Fibroblast of the conjunctiva (primary cell): ENCODE measurements at places on chromosomes 7 and 10.

DNA sequence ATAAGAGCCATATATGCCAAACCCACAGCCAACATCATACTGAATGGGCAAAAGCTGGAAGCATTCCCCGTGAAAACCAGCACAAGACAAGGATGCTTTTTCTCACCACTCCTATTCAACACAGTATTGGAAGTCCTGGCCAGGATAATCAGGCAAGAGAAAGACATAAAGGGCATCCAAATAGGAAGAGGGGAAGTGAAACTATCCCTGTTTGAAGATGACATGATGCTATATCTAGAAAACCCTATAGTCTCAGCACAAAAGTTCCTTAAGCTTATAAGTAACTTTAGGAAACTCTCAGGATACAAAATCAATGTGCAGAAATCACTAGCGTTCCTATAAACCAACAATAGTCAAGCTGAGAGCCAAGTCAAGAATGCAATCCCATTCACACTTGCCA lies 23.8 kb upstream of the STARD3NL start:
- no peak for DNase-seq

DNA sequence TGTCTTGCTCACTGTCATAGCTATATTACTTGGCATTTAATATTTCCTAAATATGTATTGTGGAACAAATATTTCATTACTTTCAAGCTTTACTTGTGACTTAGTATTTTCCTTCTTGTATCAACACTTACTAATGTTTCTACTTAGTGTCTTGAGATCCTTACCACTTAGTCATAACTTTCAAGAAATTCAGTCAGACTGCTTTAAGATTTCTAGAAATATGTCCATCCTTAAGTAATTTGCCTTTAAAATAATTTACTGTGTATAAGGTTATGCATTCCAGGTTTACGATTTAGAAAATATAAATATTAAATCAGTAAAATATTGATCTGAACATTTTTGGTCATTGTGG lies 87.3 kb upstream of the CSTF2T start:
- DNase-seq: no peak

DNA sequence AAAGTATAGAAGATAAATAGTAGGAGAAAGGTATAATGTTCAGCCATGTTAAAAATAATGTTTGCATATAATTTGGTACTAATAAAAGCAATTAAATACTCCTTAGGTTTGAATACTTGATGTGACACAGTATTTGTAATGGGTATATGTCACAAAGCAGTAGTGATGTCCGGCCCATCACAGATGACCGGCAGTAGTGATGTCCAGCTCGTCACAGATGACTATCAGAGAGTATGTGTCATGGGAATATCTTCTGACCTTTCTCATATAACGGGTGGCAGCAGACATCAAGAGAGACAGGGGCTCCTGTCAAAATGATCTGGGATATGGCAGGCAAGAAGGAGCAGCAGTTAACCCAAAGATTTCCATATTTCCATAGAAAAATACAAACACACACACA lies 477.4 kb upstream of the KLF6 start:
- DNase-seq: no peak

DNA sequence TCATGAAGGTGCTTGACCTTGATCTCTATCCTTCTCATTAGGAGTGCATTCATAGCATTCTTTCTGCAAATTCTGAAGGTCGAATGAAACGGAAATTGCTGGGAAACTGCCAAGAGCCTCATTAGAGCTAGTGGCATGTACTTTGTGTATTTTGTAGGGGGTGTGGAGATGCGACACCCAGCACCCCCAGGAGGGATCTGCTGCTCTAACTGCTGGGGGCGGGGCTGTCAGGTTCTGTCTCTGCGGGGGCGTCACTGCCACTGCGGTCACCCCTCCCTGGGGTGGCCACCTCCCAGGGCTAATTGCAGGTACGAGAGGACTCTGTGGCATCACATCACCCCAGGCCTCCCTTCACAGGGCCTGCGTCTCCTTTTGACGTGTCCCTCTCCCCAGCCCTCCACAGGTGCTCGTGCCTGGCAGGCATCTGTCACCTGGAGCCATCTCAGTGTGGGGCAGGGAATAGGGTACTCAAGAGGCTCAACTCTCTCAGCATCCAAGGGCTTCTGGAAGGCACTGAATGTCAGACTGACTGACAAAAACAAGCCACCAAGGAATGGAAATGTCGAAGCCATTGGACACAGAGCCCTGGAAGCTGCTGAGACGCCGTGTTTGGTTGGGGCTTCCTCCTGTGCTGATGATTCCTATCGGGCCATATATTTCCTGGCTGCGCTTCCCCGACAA lies 151.1 kb downstream of the ACTR3B start:
- no peak for DNase-seq

GRCh38 chr7:7957513-7957912 lies 11.1 kb upstream of the GLCCI1 start:
- no peak for DNase-seq

- DNase-seq: no peak
Observed at GRCh38 chr10:60338786-60339185, 50.9 kb downstream of the ANK3 start.

- no peak for DNase-seq
Observed at GRCh38 chr7:39950473-39951225, 593 bp downstream of the CDK13 start.

DNA sequence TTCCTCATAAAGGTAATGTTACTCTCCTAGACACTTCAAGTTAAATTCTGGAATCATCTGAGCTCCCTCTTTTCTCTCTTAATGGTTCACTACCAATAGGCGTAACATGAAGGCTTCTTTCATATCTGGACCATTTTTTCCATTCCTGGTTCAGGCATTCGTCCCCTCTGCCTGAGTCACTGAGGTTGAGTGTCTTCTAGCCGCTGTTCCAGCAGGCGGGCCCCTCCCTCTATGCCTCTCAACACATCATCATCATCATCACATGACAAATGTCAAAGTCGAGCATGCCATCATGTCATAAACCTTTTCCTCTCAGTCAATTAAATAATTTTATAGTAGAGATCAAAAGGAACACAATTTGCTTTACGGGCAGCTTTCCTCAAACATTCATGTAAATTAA lies 168.9 kb upstream of the ASAH2 start:
- DNase-seq: no peak

GRCh38 chr10:46560381-46560780 lies 3.9 kb upstream of the GPRIN2 start:
- DNase-seq: no peak

- DNase-seq: no peak
Observed at GRCh38 chr7:1806354-1806753, 136.3 kb downstream of the ELFN1 start.

GRCh38 chr10:30489346-30489745 lies 55.4 kb downstream of the MAP3K8 start:
- no peak for DNase-seq

- no peak for DNase-seq
Observed at GRCh38 chr7:2411815-2412586, 8.6 kb downstream of the CHST12 start.

GRCh38 chr7:24227068-24227467 lies 56.9 kb upstream of the NPY start:
- DNase-seq: no peak

GRCh38 chr10:30786906-30787305 lies 157.4 kb upstream of the LYZL2 start:
- DNase-seq: no peak

GRCh38 chr10:63653747-63654146 lies 132.5 kb downstream of the REEP3 start:
- no peak for DNase-seq

- DNase-seq: no peak
Observed at GRCh38 chr7:30836991-30837390, 65.8 kb downstream of the MINDY4 start.

- DNase-seq: no peak
Observed at GRCh38 chr10:117929327-117930067, 117.2 kb downstream of the RAB11FIP2 start.

- DNase-seq: no peak
Observed at GRCh38 chr7:1248143-1248915, 15.7 kb downstream of the UNCX start.

DNA sequence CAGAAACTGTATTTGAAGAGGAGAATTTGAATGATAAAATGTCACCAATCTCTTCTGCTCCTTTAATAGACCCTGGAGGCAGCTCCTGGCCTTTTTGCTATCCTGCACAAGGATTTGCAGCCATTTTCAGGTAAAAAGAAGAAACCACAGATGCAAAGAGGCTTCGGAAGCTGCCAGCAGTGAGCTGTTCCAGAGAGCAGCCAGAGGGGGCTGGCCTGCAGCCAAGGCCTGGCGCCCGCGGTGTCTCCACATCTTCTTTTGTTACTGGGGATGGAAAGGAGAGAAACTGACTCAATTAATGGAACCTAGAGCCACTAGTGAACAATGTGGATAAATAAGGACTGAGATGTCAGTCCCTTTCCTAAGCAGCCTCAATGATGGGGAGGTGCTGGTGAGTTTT lies 23.9 kb upstream of the GPR26 start:
- DNase-seq: no peak

- no peak for DNase-seq
Observed at GRCh38 chr7:68041554-68041953, 1044.9 kb downstream of the TYW1 start.

DNA sequence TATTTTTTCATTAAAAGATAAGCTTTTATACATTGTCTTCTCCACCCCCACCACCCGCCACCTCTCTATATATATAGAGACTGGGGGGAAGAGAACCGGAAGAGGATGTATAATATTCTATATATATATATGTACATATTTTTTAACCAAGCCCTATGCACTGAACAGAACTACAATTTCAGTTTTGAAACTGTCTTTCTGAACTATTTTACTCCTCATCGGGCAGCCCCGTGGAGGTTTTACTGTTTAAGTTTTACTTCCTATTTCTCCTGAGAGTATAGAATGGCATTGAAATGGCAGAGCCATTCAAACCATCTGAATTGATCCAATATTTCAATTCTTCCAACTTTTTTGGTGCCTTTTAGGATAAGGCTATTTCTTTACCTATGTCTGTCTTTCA lies 1047.1 kb downstream of the NRG3 start:
- no peak for DNase-seq

DNA sequence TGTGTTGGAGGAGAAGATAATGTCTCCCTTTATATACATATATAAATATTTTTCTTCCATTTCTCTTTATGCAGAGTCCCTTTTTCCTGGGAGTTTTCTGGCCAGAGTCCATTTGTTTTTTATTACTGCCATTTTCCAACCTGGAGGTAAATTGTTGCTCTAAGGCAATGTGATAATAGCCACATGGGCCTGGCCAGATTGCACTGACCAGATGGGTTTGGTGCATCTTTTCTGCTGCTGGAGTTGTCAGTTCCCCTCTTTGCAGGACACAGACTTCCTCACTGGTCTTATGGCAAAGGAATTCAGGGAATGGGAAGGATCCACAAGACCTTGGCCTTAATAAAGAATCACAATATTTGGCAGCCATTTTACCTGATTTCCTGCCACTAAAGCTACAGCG lies 254.9 kb downstream of the SORCS3 start:
- DNase-seq: no peak

DNA sequence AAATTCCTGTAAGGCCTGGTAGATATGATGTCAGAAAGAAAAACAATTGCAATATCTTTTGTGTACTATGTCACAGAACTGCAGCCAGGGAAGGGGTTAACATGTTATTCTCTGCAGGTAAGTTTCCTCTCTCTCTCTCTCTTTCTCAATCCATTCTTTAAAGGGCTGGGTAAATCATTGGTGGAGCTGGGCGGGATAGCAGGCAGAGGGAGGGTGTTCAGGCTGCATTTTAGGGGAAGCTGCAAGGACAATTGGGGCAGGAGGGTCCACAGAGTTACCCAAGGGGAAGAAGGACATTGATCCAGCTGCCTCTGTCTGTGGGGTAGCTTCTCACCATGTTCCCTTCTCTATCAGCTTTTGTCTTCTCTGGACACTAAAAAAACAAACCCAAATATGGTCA lies 153.9 kb upstream of the BMPER start:
- DNase-seq: no peak

GRCh38 chr10:97961945-97962344 lies 68.5 kb downstream of the CRTAC1 start:
- no peak for DNase-seq

DNA sequence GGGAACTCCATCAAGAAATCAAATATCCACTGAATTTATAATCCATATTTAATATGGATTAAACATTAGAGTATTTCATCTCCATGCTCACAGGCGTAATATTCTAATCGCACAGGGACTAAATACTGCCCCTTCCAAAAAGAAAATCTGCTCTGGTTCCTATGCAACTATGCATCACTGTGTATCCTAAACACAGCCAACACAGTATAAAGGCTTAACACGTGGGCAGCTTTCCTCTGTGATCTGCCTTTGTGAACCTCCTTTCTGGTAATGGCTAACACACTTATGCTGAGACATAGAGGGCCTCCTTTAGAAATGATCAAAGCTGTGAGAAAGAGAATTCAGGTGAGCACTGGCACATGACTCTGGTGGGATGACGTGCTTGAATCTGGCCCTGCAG lies 110.2 kb downstream of the RAB11FIP2 start:
- DNase-seq: no peak

DNA sequence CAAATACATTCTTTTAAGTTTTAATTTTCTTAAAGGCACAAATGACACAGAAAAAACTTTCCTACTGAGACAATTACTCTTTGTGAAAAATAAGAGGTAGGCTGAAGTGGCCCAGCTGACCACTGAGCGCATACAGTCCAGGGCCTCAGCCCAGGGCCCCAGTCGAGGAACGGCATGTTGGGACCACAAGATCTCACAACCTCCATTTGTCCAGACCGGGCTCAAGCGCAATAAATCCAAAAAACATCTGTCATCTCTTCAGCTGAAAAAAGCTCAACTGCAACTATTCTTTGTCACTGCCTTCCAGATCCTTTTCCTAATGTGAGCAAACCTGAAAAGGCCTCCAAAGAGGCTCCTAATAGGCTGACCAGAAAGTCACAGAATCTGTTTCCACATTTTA lies 165.8 kb downstream of the SRPK2 start:
- no peak for DNase-seq

DNA sequence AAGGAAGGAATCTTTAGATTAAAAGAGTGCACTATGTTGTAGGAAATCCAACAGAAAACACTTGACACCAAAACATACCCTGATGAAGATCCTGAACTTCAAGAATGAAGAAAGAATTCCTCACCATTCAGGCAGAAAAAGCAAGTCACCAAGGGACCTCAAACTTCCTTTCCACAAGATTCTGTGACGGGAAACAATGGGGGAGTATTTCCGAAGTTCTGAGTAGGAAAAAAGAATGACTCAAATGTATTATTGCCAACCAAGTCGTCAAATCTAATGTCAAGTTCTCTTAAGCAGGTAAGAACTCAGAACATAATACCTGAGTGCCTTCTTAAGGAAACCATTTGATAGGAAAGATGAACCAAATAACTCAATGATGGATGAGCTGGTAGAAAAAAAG lies 44.7 kb upstream of the MTURN start:
- DNase-seq: no peak

DNA sequence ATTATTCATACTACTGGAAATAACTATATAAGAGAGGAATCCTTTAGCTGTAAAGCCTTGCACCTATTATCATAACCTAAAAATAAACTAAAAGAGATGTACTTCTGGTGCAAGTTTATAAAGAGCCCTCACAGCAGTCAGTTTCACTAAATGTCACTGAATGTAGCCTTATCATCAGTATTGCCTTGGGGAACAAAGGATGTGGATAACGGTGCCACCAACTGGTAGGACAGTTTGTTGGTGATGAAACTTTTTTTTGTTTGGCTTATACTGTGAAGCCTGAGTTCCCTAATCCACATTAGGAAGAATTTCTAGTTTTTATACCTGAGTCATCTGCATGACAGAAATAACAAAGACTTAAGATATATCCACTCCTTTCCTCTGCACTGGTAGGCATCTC lies 117.9 kb upstream of the COL1A2 start:
- DNase-seq: no peak
